T47D (cell line): ENCODE measurements at places on chromosomes 6 and 20.

GRCh38 chr6:558089-558488, 98.8 kb downstream of the HUS1B start:
- peak; percentile 5 for DNase-seq

GRCh38 chr6:118735320-118735719, 83.9 kb upstream of the CEP85L start:
- DNase-seq = no peak

- no peak for DNase-seq
Observed at GRCh38 chr6:36596356-36596755, 2.2 kb downstream of the SRSF3 start.

- DNase-seq = no peak
Observed at GRCh38 chr6:148925701-148926100, 178.9 kb downstream of the UST start.

DNA sequence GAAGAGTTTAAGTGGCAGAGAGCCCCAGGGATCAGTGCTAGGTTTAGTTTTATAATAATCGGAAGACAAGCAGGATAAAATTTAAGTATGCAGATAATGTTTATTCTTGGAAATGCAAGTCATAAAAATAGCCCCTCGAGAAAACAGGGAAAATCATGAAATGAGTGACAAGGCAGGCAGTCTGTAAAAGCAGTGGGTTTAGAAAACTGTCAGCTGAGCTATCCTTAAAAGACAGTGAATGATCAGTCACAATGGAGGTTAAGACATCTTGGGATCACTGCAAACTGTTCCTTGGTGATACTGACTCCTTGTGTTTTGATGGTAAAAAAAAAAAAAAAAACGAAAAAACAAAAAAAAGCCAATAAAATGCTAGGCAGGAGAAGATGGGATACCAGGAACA, 61.3 kb upstream of the BCLAF1 start:
- no peak for DNase-seq

- DNase-seq = no peak
Observed at GRCh38 chr6:48813836-48814235, 649.2 kb downstream of the MMUT start.

DNA sequence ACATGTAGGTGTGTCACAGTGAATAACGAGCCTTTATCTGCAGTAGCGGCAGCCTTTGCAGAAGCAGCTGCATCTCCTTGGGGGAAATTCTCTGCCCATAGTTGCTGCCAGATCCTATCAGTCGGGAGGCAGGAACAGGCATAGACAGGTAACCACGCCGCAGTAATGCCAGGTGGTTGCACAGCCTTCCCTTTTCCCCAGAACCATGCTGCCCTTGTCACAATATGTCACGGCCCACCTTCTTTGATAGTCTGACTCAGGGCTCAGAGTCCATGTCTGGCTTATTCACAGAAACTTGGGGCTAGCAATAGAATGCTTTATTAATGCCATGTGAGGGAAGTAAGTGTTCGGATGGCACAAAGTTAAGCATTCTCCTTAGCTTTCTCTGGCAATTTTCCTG, 76.6 kb downstream of the F13A1 start:
- DNase-seq = no peak

- DNase-seq = no peak
Observed at GRCh38 chr6:34300332-34300751, 51.5 kb upstream of the SMIM29 start.

- peak; percentile 5 for DNase-seq
Observed at GRCh38 chr6:111162504-111162903, 75.2 kb downstream of the SLC16A10 start.

DNA sequence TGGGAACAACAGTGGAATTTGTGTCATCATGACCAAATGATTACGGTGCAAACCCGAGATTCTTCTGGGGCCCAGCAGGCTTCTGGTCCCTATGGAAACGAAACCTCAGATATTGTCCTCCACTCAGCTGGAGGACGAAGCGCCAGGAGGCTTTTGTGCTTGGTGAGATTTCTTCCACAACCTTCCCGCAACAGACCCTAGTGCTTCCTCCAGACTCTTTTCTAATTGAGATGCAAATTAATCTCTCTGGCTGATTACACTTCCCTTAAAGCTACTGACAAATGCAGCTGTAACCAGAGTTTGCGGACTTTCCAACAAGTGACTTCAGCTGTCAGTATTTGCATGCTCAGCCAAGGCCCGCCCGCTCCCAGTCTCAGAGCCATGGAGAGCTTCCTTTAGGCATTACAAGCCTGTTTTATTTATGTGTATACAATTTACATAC, 96.0 kb downstream of the INSM1 start:
- DNase-seq = no peak

- no peak for DNase-seq
Observed at GRCh38 chr20:39983183-39983582, 705.9 kb downstream of the MAFB start.

DNA sequence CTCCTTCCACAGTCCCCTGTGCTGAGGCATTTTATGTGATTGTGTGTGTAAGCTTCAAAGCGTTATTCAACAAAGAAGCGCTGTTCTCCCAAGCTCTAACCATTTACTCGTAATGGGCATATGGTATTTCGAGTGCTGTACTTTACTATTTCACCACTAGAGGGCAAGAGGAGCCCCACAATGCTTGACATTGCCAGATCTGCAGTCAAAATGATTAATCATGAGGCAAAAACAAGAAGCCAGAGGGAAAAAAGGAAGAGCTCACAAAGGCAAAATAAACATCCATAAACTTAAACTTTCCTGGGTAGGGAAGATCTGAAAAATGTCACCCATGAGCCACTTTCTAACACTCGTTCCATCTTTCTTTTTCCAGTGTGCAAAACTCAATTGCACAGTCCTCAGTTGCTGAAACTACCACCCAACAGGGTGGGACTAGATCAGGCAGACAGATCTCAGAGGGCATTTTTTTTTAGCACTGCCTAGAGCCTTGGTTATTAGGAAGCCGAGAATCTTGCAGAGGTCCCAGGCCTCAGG, 215.0 kb upstream of the PLCB4 start:
- DNase-seq = peak; percentile 45

DNA sequence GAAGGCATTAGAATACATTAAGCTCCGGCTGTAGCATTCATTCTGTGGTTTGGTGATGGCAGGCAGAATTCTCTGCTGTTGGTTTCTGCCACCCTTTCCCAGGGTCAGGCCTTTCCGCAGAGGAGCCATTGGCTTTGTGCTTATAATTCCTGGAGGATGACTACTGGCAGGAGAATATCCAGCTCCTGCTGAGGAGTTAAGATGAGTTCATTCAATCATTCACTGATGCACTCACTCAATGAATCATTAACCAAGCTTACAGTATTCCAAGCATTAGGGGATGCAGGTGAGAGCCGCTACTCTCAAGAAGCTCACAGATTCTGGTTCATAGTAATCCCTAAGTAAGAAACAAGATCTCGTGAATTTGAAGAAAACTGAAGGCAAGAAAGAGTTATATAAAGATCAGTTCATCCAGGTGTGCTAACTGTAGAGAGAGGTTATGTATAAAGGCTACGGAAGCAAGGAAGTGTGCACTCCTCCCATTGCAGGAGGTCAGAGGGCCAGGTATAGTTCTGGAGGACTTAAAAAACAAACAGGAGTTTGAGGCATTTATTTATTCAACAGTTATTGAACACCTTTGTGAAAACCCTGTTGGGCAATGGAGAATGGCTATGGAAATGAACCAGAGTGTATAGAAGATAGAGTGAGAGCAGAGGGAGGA, 75.5 kb downstream of the HMGN3 start:
- DNase-seq = no peak

DNA sequence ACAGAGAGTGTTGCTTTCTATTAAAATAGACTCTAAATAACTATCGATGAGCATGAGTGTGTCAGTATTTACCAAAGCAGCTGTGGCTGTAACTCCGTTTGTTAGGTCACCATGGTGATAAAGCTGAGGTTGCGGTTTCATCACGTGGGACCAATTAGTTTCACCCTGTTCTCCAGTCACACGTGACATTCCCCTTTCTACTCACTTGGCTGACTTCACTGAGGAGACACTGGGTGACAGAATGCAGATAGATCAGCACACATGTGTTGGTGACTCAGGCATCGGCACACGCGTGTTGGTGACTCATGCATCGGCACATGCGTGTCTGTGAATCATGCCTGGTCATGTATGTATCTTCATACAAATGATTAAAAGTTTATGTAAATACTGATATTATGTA, 285.4 kb downstream of the THBS2 start:
- no peak for DNase-seq

GRCh38 chr6:85574932-85575598, 18.6 kb downstream of the SNX14 start:
- DNase-seq = no peak

DNA sequence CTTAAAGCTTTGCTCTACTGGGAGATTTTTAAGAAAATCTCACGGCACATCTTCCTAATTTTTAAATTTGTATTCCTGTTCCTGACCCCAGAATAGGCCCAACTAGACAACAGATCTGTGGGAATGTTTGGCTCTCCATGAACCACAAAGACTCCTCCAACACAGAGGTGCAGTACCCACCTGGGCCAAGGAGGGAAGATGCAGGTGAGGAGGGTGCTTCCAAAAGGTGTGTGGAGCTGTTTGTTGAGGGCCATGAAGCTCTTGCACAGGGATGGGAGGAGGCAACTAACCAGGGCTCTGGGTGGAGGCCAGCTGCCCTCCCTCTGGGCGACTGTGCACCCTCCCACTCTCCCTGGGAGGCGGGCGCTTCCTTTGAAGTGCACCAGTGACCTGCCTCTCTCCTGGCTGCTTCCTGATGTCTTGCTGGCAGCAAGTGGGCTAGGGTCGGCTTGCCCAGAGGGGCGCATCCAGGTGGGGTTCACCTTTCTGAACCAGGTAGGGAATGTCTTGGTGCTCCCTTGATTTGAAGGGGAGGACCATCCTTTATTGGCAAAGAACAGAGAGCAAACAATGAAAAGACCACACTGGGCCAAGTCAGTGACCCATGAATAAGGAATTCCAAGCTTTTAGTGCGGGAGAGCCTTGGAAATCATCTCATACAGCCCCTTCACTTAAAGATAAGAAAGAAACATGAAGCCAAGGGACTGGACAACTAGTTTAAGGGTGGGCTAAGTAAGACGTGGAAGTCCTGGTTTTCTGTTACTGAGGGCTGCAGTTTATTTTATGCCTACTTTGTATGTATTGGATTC, 76.0 kb downstream of the ANKRD6 start:
- no peak for DNase-seq

DNA sequence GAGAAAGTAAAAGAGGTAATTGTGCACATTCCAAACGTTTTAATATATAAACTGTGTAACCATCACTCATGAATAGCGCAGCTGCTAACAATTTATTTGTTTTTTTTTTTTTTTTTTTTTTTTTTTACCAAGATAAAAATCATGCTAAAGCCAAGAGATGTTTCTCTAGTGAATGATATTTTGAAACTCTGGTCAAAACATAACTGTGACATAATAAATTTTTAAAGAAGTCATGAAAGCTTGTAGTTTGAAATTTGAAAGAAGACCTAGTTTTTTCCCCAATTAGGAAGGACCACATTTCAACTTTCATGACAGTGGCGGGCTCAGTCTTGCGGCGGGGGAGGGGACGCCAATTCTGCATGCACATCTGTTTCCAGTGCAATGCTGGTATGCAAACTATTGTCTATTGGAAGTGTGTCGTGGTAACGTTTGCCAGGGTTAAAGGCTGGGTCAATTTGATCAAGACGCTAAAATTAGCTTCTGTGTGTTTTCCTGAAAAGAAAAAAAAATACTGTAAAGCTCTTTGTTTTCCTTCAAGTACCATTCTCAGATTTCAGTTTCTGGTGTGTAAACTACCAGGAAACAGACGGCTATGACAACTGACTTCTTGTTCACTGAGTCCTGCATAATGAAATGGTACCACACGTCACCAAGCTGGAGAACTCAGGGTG, 211.9 kb downstream of the FOXC1 start:
- no peak for DNase-seq

- DNase-seq = no peak
Observed at GRCh38 chr20:58647162-58647795, 3.8 kb upstream of the STX16 start.

- no peak for DNase-seq
Observed at GRCh38 chr6:142045380-142046278, 87.1 kb upstream of the GJE1 start.
